GM12891 (cell line): ENCODE measurements at places on chromosomes 2 and 18.

- DNase-seq: no peak
Measured at GRCh38 chr18:21264651-21265050, 22.6 kb downstream of the GREB1L start.

DNA sequence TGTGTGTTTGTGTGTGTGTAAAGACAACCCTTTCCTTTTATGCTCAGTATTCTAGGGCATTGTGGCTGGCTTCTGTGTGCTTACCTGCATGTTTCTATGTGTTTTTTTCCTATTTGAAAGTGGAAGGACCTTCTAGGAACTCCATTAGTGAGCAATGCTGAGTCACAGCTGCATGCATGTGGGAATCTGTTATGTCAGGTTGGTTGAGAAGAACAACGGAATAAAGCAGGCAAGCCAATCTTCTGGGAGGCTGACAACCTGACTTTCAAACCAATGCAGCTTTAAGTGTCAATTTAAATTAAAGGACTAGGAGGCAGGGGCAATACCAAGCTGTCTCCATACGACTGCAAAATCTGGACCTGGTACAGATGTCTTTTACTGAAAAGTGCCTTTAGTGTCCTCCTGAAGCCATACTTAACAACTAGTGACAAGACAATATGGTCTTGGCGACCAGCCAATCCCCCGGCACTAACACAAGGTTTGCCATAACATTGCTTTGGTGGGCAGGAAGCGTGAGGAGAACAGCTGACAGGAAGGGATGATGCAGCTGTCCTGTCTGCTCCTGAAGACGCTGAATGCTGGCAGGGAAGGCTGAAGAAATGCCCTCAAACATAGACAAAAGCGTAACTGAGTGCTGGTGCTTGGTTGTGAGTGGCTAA is 514.7 kb upstream of the CDH7 start:
- DNase-seq: no peak

- DNase-seq: no peak
Measured at GRCh38 chr2:240964704-240965295, 33.6 kb upstream of the SNED1 start.

- no peak for DNase-seq
Measured at GRCh38 chr2:86221066-86221684, 21.9 kb downstream of the MRPL35 start.

- no peak for DNase-seq
Measured at GRCh38 chr2:651951-652373, 25.2 kb downstream of the TMEM18 start.

DNA sequence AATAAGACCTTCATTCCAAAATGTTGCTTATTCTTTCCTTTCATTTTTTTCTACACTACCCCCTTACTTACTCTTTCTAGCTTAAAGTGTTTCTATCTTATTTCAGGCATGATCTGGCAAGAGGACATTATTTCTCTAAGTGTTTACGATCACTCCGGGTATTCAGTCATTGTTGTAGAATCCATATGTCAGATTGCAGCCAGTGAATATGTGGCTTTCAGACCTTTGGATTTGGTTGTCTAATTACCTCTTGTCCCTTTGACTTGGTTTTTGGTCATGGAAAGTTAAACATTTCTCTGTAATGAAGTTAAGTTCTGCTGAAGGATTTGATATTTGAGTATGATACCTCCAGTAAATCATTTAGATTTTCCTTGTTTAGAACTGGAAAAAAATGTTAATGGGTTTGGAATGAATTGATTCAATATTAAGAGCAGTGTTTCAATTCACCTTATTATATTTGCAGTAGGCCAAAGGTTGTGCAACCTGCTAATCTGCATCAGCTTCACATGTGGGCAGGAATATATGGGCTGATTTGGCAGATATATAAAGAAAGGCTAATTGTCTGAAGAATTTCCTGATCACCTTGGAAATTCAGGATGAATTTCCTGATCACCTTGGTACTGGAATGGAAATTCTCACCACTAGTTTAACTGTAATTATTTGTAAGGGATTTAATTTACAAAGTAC is 154.9 kb downstream of the PRPF40A start:
- DNase-seq: no peak

- DNase-seq: no peak
Measured at GRCh38 chr2:50515638-50516037, 516.3 kb downstream of the NRXN1 start.

DNA sequence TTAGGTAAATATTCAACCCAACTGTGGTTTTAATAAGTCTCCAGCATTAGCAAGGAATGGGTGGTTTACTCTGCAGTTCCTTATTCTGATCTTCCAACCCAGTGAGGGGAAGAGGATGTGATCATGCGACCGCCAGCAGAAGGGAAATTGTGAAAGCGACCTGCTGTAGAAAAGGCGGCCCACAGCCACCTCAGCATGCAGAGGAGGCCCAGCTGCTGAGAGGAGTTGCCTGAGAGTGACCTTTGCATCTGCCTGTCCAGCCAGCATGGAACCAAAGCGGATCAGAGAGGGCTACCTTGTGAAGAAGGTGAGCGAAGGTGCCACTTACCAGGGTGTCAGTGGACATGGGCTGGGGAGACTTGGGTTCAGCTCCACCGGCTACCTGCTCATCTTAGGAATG is at the start of gene PLEK:
PLEK (plus strand) TSS at position 196 of the 400 bp plus-strand sequence; CDS start at position 266, 70 bp downstream.
- no peak for DNase-seq

DNA sequence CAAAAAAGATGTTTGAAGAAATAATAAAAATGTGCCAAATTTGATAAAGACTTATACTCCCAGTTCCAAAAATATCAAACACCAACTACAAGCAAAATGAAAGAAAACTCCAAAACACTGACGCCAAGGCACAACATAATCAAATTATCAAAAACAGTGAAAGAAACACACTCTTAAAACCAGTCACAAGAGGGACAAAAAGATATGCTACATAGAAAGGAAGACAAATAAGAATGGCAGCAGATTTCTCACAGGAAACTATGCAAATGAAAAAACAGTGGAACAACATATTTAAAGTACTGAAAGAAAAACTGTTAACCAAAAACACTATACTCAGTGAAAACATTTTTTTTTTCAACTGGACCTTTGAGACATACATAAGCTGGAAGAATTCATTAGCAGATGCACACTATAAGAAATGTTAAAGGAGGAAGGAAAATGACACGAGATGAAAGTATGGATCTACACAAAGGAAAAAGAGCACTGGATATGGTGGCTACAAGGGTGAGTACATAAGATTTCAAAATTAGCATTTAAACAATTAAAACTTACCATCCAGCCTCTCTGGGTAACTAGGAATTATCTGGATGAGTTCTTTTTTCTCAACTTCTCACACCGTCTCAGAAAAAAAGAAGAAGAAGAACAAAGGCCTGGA is 94.0 kb upstream of the ACVR1C start:
- DNase-seq: no peak

- DNase-seq: no peak
Measured at GRCh38 chr2:21220930-21221329, 97.2 kb downstream of the TDRD15 start.

- DNase-seq: no peak
Measured at GRCh38 chr18:73954268-73954667, 193.4 kb downstream of the FBXO15 start.

- no peak for DNase-seq
Measured at GRCh38 chr2:103638978-103639377, 877.1 kb downstream of the TMEM182 start.

GRCh38 chr2:73931531-73932500 is 5.1 kb downstream of the DGUOK start:
- DNase-seq: no peak

DNA sequence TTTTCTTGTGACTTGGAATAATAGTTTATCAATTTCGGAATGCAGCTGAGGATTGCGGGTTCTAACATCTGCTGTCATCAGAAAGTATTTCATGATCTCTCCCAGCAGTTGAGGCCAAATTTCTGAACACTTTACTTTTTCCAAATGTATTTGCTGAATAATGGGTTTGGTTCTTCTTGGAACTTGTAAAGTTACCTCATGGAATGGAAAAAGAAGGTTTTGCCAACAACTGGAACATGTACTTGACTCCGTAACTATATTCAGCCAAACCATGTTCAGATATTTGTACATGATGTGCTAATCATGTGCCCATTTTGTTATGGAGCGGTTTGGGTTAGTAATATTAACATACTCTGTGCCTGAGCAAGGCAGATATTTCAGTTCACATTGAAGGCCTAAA is 119.6 kb downstream of the LCLAT1 start:
- no peak for DNase-seq

DNA sequence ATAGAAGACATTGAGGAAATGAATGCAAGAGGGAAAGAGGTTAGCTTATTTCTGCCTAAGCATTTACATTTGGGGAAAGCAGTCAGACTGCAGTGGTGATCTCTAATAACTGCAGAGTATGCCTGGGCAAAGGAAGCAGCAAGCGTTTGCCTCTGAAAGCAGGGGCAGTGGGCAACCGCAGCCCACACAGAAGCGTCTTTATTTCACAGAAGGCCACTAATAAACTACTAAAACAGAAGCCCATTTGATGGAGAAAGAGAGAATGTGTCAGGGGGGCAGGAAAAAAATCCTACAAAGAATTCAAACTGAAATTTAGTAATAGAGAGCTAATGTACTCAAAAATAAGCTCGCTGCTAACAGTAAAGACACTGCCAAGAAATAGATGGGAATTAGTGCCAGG is 53.1 kb downstream of the LRRTM4 start:
- DNase-seq: no peak

GRCh38 chr2:171244970-171245782 is 84.5 kb upstream of the TLK1 start:
- no peak for DNase-seq

DNA sequence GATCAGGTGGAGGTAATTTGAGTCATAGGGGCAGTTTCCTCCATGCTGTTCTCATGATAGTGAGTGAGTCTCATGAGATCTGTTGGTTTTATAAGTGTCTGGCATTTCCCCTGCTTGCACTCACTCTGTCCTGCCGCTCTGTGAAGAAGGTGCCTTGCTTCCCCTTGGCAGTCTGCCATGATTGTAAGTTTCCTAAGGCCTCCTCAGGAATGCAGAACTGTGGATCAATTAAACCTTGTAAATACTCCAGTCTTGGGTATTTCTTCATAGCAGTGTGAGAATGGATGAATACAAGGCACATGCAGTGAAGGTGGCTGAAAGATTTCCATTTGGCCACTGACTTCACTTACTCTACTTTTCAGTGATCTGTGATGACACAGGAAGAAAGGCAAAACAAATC is 133.7 kb downstream of the SH3BP4 start:
- DNase-seq: no peak

- no peak for DNase-seq
Measured at GRCh38 chr18:61651145-61651879, 241.5 kb downstream of the RNF152 start.

GRCh38 chr18:70493461-70493860 is 204.6 kb downstream of the SOCS6 start:
- DNase-seq: no peak

GRCh38 chr2:231935207-231935524 is 9.0 kb upstream of the NPPC start:
- no peak for DNase-seq

- DNase-seq: no peak
Measured at GRCh38 chr2:11598228-11598731, 64.4 kb downstream of the GREB1 start.

- no peak for DNase-seq
Measured at GRCh38 chr2:9707611-9708160, 76.9 kb upstream of the YWHAQ start.

GRCh38 chr2:168705534-168706470 is 96.6 kb upstream of the NOSTRIN start:
- no peak for DNase-seq

GRCh38 chr2:101026923-101027469 is 24.9 kb downstream of the RPL31 start:
- no peak for DNase-seq

DNA sequence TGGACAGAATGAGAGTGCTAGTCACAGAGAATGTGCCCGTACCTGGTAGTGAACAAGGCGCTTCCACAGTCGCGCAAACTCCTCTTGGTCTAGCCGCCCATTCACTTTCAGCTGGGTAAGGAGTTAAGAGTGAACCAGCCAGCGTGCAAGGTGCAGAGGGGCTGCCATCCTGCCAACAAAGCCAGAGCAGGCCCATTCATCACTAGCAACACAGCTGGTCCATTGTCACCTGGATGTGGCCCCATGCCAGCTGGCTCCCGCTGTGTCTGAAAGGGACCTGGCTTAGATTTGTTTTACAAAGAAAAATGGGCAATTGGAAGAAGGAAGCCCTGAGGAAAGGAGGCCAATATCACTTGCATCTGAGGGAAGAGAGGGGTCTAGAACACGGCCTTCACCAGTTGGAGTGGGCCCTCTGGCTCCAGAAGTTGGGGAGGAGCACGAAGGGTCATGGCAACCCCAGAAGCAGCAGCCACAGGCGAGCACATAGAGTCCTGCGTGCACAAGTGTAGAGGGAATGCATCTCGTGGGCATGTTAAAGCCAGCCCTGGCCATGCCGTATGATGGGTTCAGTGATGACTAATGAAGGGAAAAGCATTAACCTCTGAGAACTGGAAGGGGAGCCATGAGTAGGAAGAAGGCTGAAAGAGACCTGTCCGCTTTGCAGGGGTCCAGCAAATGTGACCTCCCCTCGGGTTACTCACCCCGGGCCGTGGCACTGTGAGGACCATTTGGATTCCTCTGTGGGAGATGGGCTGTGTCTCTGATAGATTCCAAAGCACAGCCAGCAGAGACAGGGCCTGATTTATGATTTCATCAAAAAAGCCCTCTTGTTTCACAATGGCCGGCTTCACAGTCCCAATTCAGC is 70.6 kb downstream of the CAPN13 start:
- no peak for DNase-seq

DNA sequence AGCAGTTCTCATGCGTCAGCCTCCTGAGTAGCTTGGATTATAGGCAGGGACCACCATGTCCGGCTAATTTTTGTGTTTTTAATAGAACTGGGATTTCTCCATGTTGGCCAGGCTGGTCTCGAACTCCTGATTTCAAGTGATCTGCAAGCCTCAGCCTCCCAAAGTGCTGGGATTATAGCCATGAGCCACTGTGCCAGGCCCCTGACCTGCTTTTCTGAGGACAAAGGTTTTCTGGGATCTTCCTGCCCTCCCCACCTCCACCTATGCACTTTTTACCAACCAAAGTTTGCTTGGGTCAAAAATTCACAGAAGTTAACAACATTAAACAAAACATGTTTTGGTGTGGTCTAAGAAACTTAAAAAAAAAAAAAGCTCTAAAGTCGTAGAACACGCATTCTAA is 259.9 kb downstream of the HAUS1 start:
- DNase-seq: no peak

DNA sequence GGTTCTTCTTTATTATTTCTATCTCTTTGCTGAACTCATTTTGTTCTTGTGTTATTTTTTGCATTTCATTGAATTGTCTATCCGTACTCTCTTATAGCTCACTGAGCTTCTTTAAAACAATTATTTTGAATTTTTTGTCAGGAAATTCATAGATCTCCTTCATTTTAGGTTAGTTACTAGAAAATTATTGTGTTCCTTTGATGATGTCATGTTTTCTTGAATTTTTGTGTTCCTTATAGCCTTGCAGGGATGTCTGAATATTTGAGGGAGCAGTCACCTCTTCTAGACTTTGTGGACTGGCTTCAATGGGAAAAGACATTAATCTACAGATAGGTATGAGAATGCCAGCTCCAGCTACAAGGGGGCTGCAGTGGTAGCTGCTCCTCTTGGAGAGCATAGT is 20.7 kb upstream of the OSBPL6 start:
- DNase-seq: no peak

GRCh38 chr18:2009942-2010697 is 561.2 kb downstream of the METTL4 start:
- no peak for DNase-seq

- DNase-seq: no peak
Measured at GRCh38 chr2:217722883-217723472, 279.8 kb downstream of the TNS1 start.
